ENCODE measurements at places on chromosomes 11 and 22.

- no peak for DNase-seq
Measured at GRCh38 chr11:63845911-63846310, 7.0 kb downstream of the MARK2 start.

DNA sequence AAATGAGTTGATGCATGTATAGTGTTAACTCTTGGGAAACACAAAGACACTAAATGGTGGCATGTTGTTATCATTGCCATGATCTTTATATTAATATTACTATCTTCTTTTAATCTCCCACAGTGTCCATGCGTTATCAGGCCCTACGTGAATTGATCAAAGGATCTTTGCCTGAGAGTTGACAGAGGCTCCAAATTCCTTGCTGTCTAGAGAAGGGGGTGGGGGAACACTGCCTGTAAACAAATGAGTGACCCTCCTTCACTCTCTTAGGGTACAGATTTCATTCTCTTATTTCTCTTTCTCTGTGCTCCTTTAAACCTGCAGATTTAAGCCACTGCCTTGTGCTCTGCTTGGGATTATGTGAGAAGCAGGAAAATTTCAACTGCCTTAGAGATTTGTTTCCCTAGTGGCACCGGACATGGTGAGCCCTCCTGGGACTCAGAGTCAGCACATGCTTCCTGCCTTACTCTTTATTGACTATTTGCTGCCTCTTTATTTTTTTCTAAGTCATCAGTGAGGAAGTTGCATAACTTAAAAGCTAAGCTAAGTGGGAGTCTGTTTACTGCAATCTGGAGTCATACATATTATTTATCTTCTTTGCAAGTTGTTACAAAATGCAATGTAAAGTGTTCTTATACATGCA, 122.9 kb downstream of the MAML2 start:
- no peak for DNase-seq

DNA sequence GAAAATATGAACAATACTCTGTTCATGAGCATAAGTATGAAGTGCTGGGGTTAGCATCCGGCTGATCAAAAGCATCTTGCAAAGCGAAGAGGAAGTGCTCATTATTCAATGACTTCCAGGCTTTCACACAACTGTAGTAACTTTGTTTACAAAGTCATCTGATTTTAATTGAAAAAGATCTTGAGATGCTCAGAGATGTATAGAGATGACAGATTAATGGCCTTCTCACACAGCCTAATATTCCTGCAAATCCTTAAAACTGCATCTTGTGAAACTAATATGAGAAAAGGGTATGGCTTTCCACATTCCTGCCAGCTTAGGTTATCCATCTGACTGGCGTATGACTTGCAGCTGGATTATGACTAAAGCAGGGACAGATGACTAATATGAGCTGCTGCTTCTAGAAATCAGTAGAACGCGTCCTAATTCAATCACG, 125.4 kb downstream of the CASP12 start:
- no peak for DNase-seq

- peak; percentile 11 for DNase-seq
Measured at GRCh38 chr11:84714316-84714780, 912.8 kb downstream of the DLG2 start.

GRCh38 chr11:117554601-117555333, 227.1 kb downstream of the CEP164 start:
- DNase-seq, result no peak

GRCh38 chr11:36492724-36493304, 17.3 kb downstream of the TRAF6 start:
- DNase-seq, result peak; percentile 12

GRCh38 chr11:63488789-63489188, 2.2 kb downstream of the PLAAT5 start:
- no peak for DNase-seq

DNA sequence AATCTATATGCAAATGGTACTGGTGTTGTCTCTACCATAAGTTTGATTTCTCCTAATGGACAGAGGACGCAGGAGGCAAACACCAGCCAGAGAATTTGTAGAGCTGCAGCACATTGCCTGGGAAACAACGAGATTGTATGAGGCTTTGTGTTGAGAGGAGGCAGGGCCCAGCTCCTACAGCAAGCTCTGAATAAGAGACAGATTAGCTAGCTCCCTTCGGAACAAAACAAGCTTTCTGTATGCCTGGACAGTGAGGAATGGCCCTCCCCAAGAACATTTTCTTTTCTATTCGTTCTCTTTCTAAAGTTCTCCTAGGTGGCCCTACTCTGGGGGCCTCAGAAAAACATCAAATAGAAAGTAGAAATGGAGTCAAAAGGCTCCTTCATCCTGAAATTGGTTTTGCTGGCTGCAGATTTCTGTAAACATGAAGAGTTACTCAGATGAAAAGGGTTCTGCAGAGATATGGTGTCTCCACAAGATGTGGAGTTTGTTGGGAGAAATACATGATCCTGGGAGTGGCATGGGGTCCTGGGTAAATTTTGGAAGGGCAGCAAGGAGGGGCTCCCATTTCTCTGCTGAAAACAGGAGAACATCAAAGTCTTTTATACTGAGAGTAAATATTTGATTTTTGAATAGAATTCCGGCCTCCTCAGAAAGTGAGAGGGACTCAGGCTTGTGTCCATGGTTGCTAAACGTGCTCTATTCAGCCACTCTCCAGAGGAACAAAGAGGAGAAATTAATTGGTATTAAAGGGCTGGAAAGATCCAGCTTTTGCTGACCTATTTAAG, 6.8 kb upstream of the HEPACAM start:
- no peak for DNase-seq

- DNase-seq, result no peak
Measured at GRCh38 chr11:122523846-122524805, 131.4 kb upstream of the UBASH3B start.

DNA sequence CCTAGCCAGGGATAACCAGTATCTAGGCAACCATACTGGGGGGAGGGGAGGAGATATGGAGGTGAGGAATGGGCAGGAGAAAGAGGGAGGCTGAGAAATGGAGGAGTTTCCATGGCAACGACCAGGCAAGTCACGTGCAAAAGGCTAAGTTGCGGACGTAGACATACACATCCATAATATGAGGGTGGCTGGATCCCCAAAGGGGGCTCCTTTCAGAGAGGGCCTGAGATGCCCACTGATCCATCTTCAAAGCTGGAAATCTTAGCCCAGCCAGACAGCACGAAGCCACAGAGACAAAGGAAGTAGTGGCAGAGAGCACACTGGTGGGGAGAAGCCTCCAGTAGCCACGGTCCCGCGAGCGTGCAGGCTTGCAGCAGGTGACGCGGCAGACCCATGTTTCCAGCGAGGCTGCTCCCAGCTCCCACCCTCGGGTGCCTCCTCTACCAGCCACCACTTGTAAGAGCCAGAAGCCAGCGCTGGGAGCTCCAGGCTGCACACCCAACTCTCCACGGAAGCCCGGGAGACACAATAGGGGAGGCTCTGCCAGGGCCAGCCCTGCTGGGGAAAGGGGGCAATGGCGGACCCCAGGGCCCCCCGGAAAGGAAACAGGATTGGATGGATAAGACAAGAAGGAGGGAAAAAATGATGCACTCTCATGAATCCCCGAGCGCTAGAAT, 938 bp downstream of the FXYD6 start:
- no peak for DNase-seq

DNA sequence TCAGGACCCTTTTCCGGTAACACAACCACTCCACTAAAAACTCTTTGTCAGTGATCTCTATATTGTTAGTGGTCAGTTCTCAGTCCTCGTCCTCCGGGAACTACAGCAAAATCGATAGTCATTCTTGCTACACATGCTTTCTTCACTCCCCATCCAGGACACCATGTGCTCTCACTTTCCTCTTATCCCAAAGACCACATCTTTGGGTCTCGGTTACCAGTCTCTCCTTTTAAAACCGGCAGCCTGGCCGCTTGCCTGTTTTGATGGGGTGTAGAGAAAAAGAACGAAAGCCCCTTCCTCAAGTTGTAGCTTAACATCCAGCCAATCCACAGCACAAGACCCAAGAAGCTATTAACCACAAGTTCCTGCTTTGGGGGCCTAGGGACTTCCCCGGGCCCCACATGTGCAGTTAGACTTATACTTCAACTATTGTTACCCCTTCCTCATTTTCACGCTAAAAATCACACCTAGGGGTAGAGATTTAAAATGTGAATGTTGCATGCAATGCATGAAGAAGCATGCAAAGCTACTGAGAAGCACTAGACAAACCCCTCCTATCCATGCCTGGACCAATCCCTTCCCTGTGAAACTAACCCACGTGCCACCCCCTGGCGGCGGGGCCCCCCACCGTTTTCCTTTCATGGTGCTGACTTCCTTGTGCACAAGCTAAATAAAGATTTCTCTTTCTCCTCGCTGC, 1.5 kb upstream of the TOLLIP start:
- no peak for DNase-seq

DNA sequence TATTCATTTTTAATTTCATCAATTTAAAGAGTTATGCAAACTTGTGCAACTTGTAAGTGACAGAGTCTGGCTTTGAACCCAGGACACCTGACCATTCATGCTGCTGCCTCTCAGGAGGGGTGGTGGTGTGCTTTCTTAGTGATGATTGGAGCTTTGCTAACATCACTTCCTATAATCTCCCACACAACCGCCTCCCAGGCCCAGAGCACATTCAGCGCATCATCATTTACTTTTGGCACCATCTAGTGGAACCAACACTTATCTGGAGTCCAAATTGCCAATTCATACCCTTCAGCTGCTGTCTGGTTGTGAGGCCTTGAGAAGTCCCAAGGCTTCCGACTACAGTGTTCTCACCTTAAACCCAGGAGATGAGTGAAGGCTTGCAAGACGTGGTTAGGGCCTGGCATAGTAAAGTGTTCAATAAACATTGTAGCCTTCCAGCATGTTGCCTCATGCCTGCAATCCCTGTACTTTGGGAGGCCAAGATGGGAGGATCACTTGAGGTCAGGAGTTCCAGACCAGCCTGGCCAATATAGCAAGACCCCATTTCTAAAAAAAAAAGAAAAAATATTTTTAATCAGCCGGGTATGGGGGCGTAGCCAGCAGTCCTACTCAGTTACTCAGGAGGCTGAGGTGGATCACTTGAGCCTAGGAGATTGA, 1.1 kb upstream of the TTLL1 start:
- DNase-seq, result no peak

- no peak for DNase-seq
Measured at GRCh38 chr11:78791964-78792363, 217.3 kb upstream of the NARS2 start.

DNA sequence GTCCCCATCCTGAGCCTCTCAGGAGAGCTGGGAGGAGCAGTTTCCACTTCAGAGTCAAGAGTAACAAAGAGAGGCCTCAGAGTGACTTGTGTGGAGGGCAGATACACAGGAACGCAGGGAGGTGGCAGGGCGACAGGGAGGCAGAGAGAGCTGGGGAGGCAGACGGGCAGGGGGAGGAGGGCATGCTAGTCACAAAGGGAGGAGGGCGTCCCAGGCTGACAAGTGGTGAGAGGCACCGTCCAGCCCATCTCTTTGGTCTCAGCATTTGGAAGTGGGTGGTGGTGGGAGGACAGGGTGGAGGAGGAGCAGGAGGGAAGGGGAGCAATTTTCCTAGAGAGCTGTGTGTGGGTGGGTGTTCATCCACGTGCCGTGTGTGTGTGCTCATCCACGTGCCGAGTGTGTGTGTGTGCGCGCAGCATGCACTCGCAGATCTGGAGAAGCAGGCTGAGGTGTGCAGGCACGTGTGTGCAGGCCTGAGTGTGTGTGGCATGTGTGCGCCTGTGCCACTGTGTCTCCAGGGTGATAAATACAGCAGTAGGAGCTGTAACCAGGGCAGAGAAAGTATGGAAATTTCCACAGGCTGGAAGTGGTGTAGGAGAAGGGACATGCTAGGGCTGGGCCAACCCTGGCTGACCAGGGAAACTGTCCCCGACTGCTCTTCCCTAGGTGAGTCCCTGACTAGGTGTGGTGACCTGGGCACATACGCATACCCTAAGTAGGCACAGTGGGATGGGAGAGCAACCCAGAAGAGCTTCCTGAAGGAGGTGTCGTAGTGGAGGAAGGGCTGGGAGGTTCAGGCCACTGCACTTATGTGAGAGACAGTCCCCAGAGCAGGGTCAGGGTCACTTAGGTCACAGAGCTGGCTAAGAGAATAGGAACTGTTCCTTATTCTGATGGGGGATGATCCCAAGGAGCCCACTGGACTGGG, 7.3 kb upstream of the PDE2A start:
- no peak for DNase-seq

DNA sequence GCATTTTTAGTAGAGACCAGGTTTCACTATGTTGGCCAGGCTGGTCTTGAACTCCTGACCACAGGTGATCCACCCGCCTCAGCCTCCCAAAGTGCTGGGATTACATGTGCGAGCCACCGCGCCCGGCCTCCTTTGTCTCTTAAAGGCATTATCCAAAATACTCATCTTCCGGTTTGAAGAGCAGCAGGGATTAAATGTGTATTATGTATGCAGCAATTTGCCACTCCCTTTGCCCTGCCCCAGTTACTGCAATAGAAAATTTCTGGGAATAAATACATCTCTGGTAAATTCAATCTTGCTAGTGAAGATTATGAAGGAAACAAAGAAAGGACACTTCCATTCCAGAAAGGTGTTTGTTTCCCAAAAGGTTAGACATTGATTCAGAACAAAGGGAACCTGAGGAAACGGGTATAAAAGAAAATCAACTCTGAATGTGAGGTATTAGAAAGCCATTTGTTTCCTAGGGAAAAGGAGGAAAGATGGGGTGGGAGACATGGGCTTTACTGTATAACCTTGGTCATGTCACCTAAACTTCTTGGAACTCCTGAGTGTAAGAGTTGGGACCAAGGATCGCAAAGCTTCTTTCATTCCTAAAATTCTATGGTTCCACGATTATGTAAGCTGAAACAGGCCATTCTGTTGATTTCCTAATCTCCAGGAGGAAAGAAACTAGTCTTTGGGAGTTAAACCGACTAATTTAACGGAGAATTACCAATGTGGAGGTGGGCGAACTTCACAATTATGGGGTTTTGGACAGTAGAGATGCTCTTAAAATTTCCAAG, 959 bp upstream of the HIPK3 start:
- no peak for DNase-seq

DNA sequence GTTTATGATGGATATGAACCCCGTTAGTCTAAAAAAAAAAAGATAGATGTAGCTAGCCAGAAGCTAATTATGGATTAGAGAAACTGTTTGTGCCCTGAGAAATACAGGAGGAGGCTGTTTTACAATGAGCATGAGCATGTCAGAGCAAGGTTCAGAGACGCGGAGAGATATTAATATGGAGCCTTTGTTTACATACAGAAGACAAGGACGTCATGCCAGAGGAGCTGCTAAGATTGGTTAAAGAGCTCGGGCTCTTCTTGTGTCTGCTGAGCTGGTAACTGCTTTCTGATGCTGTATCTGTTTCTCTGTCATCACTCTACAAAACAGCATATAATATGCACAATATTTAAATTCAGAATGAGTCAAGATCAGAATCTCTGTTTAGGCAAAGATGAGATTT, 24.9 kb upstream of the CCDC89 start:
- DNase-seq, result no peak

DNA sequence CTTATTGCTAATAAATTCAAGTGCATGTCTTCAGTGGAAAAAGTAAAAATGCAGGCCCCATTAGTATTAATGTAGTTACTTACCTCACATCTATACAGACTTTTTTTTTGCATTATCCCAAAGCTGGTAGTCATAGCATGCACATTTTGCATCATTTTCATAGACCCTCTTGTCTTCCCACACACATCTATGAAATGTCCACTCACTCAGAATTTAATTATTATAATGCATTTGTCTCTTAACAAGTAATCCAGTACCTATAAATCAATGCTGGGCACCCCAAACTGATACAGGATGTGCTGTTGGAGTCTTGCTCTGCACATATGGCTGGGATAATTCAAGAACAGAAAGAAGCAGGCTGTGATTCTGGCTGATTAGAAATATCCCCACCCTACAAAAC, 370.4 kb upstream of the FAT3 start:
- DNase-seq, result no peak

All from NCI-H2029 treated with DMSO at 0.1 percent for 48 hours (cell line).